ENCODE measurements at places on chromosomes 4 and X.

DNA sequence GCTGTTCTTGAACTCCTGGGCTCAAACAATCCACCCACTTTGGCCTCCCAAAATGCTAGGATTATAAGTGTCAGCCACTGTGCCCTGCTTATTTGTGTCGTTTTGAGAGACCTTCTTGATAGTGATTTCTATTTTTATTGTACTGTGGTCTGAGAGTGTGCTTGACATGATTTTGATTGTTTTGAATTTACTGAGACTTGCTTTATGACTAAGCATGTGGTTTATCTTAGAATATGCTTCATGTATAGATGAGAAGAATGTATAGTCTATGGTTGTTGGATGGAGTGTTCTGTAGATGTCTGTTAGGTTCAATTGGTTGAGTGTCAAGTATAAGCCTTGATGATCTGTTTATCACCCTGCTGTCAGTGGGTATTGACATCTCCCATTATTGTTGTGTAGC lies 789.3 kb downstream of the IL1RAPL1 start:
- no peak for DNase-seq

DNA sequence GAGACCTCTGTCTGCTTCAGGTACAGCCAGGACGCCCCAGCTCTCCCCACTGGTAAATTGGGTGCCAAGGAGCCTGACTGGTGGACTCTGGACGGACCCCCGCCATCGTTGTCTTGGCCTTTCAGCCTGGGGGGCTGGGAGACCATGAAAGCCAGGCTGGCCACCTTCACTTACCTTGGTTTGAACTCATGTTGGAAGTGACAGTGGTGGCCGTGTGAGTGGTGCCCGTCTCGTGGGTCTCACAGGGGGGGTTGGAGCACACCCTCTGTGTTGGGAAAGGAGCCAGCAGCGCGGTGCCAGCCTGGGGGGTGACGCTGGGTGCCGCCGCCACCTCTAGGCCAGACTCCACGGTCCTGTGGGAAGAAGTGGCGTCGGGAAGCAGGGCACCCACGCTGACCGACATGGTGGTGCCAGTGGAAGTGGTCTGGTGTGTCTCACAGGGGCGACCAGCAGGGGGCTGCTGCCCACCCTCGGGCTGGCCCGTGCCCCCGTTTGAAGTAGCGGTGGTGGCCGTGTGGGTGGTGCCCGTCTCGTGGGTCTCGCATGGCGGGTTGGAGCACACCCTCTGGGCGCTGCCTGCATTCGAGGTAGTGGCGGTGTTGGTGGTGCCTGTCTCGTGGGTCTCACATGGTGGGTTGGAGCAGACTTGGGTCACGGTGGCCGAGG lies 9.6 kb upstream of the RENBP start:
- DNase-seq: no peak

GRCh38 chrX:47080215-47080914 lies 2.1 kb downstream of the RGN start:
- DNase-seq: no peak

GRCh38 chr4:53712408-53713020 lies 121.2 kb upstream of the LNX1 start:
- no peak for DNase-seq

DNA sequence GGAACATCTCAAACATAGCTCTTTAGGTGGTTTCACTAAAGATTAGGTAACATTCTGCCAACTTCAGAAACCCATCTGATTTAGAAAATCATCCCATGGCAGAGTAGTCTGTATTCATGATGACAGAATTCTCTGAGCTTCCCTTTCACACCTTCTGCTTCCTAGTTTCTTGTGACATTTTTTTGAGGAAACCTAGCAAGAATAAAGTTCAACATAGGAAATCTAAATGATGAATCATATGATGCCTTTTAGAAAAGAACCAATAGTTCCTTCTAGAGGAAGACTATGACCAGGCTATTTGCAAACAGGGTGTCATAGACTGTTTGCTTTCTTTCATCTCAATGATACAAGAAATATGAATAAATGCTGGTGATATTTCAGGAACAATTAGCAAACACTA lies 49.8 kb upstream of the CAMK2D start:
- DNase-seq: no peak

GRCh38 chr4:118821590-118822293 lies 14.2 kb downstream of the SEC24D start:
- DNase-seq: no peak
